ENCODE measurements at places on chromosomes 3 and 15.

GRCh38 chr15:74155766-74156417 lies 17.6 kb upstream of the ISLR start:
- DNase-seq, result no peak

GRCh38 chr3:46284981-46285683 lies 42.9 kb downstream of the CCR3 start:
- no peak for DNase-seq

GRCh38 chr3:194265505-194265892 lies 85.6 kb downstream of the CPN2 start:
- DNase-seq, result no peak

GRCh38 chr3:167451282-167451681 lies 22.6 kb downstream of the SERPINI2 start:
- no peak for DNase-seq

- no peak for DNase-seq
Observed at GRCh38 chr3:179706233-179706632, 53.4 kb downstream of the USP13 start.

DNA sequence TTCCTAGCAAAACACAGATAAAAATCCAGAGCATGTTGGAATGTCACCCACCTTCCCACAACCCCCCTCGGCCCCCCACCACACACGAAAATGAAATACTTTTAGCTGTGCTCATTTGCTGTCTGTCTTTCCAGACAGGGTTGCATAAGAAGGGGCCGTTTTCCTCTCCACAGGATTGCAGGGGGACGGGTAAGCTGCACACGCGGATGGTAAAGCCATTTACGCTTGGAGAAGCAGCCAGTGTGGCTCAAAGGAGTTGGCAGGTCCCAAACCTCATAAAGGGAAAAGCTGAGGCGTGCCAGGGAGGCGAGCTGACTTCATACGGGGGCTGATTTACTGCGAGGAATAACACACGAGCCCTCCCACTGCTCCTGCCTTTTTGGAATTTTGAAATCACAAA lies 47.4 kb upstream of the ITGA11 start:
- no peak for DNase-seq

DNA sequence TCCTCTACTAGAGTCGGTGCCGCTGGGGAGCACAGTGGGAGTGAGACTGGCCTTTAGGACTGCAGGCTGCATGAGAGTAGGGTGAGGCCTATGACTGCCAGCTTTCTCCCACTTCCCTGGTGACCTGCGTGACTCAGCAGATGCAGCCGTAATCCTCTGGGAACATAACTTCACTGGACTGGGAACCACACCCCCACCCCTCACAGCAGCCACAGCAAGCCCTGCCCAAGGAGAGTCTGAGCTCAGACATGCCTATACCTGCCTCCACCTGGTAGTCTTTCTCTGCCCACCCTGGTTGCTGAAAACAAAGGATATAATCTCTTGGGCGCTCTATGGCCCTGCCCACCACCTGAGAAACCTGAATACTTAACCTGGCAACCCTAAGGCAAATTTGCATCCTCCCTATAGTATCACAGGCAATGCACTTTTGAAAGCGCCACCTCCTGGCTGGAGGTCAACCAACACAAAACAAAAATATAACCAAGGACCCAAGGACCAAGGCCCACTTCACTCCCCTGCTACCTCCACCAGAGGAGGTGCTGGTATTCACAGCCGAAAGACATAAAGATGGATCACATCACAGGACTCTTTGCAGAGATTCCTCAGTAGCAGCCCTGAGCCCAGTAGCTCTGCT lies 308.9 kb downstream of the CTNNB1 start:
- DNase-seq, result no peak
